Uterus (tissue), 4 donors: ENCODE measurements at places on chromosomes 7 and 10. TPM values are rescaled to one million over a fixed set of nuclear protein-coding genes. Genes with fewer than 3 reads are reported as not detected.

CLRN3 gene
- total RNA-seq = not detected

DNA sequence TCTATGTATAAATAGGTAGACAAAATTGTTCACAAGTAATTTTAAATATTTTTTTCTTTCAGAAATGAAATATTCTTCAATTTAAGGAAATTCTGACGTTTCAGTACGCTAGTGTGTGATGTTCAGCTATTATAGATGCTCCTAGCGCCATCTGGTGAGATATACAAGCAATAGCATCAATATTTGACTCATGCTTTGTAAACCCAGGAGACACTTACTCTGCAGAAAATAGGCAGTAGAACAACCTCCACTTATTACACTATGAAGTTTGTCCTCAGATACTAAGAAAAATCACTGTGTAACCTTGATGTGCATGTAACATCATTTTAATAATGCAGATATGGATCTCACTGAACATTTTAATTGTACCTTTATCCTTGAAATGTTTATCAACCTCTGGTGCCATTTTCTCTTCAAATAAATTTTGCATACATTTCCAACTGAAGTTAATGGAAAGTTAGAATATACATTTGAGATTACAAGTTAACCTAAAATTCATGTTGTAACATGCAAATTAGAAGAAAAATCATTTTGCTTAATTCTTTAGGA lies 151.5 kb upstream of the FAM3C start:
- no peaks in the 10 kb centered on the region for H3K4me1 ChIP-seq
- no peaks in the 10 kb centered on the region for H3K27me3 ChIP-seq
- DNase-seq = no peak

- no peak overlapping the region for H3K4me3 ChIP-seq
- H3K27ac ChIP-seq = peak overlapping the region; percentile 27
- no peaks in the 10 kb centered on the region for H3K4me1 ChIP-seq
- H3K27me3 ChIP-seq = no peaks in the 10 kb centered on the region
Measured at GRCh38 chr10:110783509-110784107, 88.1 kb upstream of the PDCD4 start.

GRCh38 chr7:68980011-68980410 lies 618.3 kb upstream of the AUTS2 start:
- H3K27ac ChIP-seq = no peak overlapping the region
- no peak for DNase-seq
- H3K27me3 ChIP-seq = no peaks in the 10 kb centered on the region
- H3K4me1 ChIP-seq = no peaks in the 10 kb centered on the region

- H3K27me3 ChIP-seq = no peaks in the 10 kb centered on the region
- no peak overlapping the region for H3K27ac ChIP-seq
- no peaks in the 10 kb centered on the region for H3K4me1 ChIP-seq
- H3K36me3 ChIP-seq = no peaks in the 10 kb centered on the region
- DNase-seq = no peak
Measured at GRCh38 chr10:107434201-107434600, 269.7 kb upstream of the SORCS1 start.

DNA sequence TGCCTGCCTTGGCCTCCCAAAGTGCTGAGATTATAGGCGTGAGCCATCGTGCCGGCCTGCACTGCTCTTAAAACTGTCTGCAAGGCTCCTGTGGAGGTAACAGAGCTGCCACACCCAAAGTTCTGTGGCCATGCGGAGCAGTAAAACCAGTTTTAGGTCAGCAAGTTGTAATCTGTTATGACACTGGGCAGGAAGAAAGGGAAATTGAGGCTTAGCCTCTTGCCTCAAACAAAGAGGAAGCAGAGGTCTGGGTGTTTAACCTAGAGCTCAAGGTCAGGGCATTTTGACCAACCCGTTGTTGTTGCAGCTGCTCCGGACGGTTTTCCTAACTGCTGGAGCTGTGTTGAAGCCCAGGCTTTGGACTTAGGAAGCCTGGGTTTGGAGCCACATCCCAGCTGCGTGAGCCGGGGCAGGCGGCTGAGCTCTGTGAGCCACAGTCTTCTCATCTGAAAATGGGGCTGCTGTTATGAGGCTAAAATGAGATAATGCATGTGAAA lies 7.4 kb upstream of the RRP12 start:
- H3K4me1 ChIP-seq = no peaks in the 10 kb centered on the region
- H3K27me3 ChIP-seq = no peaks in the 10 kb centered on the region
- no peaks in the 10 kb centered on the region for H3K36me3 ChIP-seq
- DNase-seq = no peak

- H3K4me3 ChIP-seq = no peak overlapping the region
- no peaks in the 10 kb centered on the region for H3K27me3 ChIP-seq
- H3K4me1 ChIP-seq = no peaks in the 10 kb centered on the region
- H3K36me3 ChIP-seq = no peaks in the 10 kb centered on the region
Measured at GRCh38 chr10:105973902-105974301, 1190.6 kb downstream of the SORCS1 start.
